Suppressor macrophage treated with lipopolysaccharide for 1 hour (primary cell): ENCODE measurements at places on chromosomes 6 and 20.

- no peak for DNase-seq
Observed at GRCh38 chr20:52999040-52999439, 26.9 kb downstream of the TSHZ2 start.

GRCh38 chr20:36318166-36318565, 12.0 kb downstream of the DLGAP4 start:
- DNase-seq: no peak

GRCh38 chr6:149964308-149965193, 808 bp downstream of the ULBP1 start:
- DNase-seq: no peak

DNA sequence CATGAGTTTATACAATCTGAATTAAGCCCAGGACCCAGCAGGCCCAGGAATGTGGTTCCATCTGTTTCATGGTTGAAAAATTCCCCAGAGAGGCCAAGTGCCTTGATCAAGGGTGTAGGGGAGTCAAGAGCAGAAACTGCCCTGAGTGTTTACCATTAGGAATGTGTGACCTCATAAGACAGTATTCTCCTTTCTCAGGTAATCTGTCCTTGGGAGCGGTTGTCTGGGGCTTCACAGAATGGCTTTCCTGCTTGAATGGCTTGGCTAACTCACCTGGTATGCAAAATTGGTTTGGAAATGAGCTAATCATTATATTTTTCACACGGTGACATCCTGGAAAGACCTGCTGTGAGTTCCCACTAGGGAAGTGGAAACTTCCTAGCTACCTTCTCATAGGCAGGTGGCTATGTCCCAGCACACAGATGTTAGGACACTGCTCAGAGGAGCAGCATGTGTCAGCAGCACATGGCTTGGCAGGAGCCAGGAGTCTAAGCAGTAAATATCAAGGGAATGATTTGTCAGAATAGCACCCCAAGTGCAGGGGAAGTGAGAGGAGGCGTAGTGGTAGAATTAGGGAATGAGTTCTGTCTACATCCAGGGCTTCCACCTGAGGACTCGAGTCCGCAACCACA, 17.7 kb downstream of the CLIC5 start:
- no peak for DNase-seq

DNA sequence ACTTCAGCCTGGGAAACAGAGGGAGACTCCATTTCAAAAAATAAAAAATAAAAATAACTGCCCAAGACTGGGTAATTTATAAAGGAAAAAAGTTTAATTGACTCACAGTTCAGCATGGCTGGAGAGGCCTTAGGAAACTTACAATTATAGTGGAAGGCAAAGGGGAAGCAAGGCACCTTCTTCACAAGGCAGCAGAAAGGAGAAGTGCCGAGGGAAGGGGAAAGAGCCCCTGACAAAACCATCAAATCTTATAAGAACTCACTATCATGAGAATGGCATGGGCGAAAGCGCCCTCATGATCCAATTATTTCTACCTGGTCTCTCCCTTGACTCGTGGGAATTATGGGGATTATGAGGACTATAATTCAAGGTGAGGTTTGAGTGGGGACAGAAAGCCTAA, 95.5 kb upstream of the LGSN start:
- DNase-seq: no peak

GRCh38 chr20:38962928-38963401, 821 bp downstream of the DHX35 start:
- peak; percentile 39 for DNase-seq

GRCh38 chr6:29685718-29686326, 4.9 kb upstream of the ZFP57 start:
- no peak for DNase-seq

- no peak for DNase-seq
Observed at GRCh38 chr6:151806757-151807512, 547 bp upstream of the ESR1 start.

DNA sequence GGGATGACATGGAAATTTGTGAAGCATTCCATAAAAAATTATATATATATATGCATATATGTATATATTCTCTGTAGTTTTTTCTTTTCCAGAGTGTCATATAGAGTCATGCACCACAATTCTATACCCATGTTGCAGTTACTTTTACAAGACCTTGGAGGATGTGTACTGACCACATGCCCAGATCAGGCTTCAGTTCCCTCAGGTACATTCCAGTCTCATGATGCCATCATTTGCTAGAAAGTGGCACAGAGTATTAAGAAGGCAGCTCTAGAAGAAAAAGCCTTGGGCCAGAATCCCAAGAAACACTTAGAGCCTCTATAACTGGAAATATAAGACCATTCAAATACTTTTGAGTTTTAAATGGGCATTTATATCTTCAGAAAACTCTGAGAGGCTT, 685.5 kb upstream of the FLRT3 start:
- no peak for DNase-seq

DNA sequence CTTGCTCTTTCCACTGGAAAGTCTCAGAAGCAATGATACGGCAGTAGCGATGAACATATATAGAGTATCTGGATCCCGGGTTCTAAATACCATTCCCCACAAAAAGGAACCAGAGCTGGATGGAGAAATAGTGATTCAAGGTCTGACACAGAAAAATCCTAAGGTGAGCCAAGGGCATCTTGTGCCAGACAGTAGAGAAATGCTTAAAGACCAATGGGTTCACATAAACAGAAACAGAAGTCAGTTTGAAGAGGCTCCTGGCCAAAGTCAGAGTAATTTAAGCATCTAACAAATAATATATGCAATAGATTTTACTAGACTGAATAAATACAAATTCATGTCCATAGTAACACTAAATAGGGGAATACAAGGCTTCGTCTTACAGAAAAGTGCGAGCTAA, 54.7 kb downstream of the RGS17 start:
- DNase-seq: no peak

DNA sequence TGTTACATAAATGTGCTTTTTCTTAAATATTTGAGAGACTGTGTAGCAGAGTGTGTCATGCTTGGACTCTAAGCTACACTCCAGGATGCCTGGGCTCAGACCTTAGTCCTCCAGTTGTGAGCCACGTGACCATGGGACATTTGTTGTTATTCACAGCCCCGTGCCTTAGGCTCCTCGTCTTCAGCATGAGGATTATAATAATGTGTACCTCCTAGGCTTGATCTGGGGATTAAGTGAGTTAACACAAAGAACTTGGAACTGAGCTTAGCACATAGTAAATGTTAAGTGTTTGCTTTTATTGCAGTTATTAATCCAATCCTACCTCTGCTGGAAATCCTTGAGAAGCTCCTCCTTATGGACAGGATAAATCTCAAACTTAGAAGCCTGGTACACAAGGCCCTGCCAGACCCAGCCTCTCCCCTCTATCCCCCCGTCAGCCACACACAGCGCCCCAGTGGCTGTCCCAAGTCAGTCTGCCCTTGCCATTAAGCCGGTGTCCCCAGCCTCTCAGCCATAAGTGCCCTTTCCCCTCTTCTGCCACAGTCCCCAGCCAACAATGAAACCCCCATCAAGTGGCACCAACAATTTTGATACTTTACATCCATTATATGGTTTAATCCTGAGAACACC, 177.5 kb downstream of the TMEM242 start:
- DNase-seq: no peak

DNA sequence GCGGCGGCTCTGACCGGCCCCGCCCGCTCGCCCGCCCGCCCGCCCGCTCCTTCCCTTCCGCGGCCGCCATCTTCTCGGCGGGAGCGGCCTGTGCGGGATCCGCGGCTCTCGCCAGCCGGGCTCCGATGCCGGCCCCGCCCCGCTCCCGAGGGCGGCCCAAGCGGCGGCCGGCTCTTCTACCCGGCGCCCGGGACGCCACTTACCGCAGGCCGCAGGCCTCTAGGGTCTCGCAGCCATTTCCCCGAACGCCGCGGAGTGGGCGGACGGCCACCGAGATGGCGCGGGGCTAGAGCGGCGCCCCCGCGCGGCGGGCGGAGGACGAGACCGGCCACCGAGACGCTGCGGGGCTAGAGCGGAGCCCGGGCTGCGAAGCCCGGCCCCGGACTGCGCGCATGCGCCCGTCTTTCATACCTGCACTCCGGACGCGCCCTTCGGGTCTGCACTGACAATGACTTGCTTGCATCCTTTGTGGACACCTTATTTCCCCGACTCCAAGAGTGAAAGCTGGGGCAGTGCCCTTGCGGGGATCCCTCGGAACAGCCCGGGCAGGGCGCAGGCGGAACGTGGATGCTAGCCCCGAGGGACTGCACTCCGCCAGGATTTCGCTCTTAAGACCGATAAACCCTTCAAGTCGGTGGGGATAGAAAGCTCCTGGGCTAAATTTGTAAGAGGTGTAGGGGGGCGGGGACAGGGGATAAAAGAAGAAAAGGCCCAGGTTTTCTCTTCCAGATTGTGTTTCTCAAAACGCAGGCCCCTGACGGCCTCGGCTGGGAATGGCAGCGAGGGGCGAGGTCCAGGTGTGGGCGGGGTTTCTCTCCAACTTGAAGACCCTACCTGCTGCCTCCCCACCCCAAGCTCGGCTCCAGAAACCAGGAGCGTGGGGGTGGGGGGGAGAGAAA, at the start of gene DIDO1:
Gene DIDO1 (minus strand): TSS at position 277 of the 899 bp plus-strand sequence.
- DNase-seq: peak; percentile 97
